ENCODE measurements at places on chromosomes 2 and 18.

DNA sequence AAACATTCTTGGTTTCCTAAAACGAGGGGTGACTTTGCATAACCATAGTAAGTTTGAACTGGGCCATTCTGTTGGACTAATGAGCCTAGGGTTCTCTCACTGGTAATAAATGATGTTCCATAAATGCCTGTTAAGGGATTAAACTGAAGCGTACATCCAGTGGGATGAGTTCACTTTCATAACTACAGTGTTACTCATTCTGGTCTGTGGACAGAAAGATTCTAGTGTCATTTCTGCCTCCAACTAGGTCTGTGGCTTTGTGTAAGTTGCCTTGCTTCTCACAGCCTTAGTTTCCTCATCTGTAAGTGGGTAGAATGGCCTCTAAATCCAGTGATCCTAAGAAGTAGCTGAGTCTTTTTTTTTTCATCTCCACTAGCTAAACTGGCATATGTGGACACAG, 1860.6 kb upstream of the PIK3C3 start:
- DNase-seq = no peak

GRCh38 chr18:49726675-49726963, 86.7 kb downstream of the ACAA2 start:
- no peak for DNase-seq

DNA sequence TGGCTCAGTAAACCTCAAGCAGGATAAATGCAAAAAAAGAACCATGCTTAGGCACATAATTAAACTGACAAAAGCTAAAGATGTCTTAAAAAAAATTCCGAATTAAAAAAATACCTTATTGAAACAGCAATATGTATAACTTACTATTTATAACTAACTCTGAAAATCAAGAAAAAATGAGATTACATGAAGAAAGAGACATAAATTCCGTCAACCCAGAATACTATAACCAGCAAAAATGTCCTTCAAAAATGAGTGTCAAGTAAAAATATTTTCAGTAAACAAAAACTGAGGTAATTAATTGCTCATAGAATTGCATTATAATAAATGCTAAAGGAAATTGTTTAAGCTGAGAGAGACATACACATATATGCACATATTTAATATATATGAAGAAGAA, 474.5 kb upstream of the SYT4 start:
- no peak for DNase-seq

DNA sequence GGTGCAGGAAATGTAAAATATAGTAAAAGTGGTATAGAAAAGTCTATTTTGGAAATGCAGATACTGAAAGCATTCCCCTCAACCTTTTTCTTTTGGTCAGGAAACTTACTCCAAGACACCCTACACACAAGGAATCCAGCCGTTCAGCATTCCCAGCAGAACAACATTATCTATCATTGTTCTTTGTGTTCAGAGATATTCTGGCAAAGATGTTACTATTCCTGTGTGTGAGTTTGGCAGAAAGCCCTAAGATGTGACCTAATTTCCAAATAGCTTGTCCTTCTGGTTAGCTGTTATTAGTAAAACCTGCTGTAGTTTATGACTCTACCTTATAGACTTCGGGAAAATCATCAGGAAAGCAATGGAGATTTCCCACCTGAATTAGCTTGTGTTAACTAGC, 78.1 kb upstream of the PELI1 start:
- DNase-seq = no peak

DNA sequence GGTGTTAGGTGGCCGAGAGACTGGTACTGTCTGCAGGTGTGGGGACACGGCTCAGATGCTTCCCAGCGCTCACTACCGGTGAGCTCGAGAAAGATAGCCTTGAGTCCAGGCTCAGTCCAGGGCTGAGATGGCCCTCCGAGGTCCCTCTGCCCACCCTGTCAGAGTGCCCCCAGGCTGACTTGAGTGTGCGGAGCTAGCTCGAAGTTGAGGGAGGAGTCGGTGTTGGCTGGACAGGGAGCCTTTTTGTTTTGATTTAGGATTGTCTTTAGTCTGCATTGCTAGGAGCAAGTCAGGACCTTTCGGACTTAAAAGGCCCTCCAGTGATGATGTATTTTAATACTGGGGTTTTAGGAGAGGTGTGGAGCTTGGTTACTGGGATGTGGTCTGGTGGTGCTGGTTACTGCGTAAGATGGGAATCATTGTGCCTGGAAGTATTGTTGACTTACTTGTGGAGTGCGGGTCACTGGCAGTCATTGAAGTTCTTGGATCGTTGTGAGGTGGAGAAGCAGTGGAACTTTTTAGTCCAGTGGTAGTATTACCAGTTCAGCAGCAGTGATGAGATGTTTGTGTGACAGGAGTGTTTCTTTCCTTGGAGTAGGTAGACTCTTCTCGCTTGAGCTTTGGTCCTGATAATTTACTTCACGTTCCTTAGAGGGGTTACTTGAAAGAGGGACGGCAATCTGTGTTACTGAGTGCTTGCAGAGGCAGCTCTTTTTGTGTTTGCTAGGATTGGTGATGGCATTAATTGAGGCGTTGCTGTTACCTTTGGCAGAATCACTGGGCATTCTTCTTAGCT, 633 bp downstream of the KIAA1328 start:
- peak; percentile 39 for DNase-seq

DNA sequence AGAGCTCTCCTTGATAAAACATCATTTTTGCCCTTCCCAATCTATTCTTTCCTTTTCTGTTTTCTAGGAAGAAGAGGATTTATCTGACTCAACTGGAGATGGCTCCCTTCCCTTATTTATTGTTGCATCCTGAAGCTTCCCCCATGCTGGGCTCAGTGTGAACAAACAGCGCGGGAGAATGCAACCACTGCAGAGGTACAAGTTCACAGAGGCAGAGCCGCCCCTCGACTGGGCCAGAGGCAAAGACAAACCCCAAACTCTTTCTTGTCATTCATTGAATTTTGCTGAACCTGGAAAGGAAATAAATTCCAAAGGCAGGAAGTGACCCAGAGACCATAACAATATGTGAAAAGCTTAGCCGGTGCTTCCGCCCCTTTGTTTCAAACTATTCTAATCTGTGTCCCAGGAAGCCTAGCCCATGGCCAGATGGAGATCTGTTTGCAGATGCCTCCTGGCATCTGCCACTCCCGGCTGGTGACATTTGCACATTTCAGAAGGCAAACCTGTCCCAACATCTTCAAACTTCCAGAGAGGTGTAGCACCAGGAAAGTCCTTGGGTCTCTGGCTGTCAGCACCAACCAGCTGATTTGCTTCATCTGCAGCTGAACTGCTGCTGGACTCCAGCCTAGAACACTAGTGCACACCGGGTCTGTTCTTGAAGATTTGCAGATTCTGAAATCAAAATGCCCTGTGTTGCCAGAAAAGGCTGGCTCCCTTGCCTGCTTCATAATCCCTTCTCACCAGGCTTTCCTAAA, 79.4 kb upstream of the MAP4K3 start:
- DNase-seq = no peak

- DNase-seq = peak; percentile 62
These were observed 582.1 kb downstream of the ZEB2 start for GRCh38 chr2:143937723-143938350.

DNA sequence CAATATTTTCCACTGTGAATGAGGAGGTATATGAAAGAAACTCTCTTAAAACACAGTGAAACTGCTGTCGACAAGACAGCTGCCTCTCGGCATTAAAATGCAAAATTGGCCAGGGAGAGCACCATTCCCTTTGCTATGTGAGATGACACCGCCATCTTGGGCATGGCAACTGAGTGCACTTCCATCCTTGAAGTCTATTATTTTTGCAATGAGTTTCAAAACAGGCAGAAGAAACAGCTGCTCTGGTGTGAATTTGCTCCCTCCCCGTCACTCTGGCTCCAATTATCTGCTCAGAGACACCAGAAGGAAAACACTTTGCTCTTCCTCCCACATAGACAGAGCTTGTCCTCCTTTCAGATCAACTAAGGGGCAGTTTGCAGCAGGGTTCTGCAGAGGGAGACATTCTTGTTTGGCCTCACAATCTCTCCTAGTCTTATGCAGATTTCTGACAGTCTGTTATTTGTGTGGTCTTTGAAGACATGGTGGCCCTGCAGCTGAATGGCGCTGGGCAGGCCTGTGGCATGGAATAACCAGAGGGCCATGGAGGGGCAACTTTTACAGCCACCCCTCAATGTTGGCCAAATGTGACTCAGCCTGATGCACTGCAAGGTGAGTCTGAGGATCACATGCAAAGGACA, 48.6 kb upstream of the SEC11C start:
- no peak for DNase-seq

- no peak for DNase-seq
These were observed 1616.3 kb upstream of the ACVR2A start for GRCh38 chr2:146228466-146229058.

DNA sequence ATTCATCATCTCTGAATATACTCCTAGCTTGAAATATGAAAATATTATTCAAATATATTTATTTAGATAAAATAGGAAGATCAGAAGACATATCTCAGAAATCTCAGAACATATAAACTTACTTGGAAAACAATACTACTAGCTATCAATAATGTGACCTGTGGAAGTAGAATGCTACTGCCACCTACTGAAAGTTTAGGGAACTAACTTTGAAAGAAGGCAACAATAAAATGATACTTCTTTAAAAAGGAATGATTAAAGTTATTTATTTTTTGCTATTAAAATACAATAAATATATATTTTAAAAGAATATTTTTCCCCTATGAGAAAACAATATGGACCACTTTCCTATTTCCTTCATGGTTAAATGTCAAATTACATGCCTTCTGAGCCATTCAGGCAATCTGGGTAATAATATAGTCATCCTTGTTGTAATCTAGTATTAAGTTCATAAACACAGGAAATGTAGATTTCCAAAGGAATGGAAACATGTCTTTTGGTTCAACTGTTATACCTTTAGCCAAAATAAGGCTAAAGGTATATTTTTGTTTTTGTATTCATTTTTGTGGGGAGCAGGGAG, 26.0 kb downstream of the ACADL start:
- peak; percentile 51 for DNase-seq

DNA sequence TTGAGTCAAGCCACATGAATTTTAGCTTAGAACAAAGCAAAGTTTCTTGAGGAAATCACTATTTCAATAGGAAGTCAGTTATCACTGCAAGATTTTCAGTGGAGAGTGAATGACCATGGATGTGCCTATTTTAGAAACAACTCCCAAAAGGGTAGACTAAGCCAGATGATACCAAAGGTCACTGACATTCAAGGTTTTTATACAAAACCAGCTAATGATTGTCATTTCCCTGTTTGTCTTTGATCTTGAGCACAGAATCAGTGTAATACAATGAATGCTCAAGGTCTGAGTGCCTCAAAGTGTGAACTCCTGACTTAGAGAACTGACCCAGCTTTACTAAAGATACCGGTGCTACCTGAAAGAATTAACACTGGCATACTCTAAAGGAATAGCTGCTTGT, 60.5 kb downstream of the CDH2 start:
- DNase-seq = no peak

- no peak for DNase-seq
These were observed 1508.5 kb upstream of the NXPH2 start for GRCh38 chr2:140288726-140289125.

DNA sequence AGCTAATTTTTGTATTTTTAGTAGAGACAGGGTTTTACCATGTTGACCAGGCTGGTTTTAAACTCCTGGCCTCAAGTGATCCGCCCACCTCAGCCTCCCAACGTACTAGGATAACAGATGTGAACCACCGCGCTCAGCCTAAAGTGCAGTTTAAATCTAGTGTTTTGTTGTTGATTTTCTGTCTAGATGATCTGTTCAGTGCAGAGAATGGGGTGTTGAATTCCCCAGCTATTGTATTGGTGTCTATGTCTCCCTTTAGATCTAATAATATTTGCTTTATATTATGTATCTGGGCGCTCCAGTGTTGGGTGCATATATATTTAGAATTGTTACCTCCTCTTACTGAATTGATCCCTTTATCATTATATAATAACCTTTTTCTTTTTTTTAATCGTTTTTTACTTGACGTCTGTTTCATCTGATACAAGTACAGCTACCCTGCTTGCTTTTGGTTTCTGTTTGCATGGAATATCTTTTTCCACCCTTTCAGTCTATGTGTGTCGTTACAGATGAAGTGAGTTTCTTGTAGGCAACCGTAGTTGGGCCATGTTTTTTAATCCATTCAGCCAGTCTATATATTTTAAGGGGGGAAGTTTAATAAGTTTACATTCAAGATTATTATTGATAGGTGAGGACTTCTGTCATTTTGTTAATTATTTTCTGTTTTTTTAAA, 34.3 kb downstream of the GALM start:
- no peak for DNase-seq

DNA sequence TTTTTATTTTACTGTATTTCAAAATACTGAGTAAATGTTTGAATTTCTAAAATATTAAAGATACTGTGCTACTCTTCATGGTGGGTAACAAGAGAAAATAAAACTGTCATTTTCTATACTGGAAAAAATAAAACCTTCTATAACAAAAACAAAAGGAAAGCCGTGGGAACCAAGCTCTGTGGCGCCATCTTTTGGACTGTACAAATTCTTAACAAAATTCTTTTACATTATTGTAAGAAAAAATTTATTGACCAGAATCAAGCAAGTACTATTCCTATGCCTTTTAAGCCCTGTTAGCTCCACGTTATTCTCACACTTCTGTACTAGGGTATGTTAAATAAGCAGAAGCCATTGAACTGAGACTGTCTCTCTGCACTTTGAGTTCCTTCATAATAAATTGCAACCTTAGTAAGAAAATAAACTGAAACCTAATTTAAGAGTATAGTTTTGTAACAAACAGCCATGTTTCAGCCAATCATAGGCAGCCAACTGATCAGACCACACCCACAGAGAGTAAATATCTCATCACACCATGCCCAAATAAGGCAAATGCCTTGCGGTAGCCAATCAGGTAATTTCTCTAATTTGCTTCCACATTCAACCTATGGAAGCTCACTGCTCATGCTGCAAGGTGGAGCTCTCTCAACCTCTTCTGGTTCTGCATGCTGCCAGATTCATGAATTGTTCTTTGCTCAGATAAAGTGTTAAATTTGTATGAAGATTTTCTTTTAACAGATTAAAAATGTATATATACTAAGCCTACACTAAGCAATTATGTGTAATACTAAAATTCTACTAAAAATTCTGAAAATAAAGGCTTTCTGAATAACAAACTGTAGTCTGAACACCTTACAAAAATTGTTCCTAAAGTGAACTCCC, 42.2 kb downstream of the HIBCH start:
- DNase-seq = peak; percentile 4

DNA sequence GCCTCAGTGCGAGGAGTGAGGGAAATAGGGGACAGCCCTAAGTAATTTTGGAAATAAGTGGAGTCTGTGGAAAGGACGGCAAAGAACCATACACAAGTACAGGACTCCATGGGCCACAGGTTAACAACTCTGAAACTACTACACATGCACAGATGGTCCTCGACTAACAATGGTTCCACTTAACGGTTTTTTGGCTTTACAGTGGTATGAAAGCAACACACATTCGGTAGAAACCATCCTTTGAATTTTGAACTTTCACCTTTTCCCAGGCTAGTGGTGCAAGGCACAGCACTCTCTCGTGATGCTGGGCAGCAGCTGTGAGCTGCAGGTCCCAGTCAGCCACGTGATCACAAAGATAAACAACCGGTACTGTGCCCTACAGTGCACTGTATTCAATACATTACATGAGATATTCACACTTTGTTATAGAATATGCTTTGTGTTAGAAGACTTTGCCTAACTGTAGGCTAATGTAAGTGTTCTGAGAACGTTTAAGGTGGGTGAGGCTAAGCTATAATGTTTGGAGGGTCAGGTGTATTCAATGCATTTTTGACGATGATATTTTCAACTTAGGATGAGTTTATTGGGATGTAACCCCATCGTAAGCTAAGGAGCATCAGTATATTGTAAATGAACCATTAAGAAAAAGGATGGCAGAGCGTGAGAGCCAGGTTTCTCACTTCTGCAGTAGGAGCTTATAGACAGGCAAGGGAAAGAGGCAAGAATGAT, 44.6 kb downstream of the TBC1D8 start:
- DNase-seq = peak; percentile 52

Measured in NCI-H526 (cell line).